ENCODE measurements at places on chromosomes 12 and 14.

GRCh38 chr12:60415351-60415750 is 819.5 kb downstream of the SLC16A7 start:
- no peak for DNase-seq

- no peak for DNase-seq
These were observed 17.1 kb upstream of the DLK1 start for GRCh38 chr14:100709289-100710284.

- DNase-seq = no peak
These were observed 14.7 kb downstream of the PCBP2 start for GRCh38 chr12:53466640-53467039.

GRCh38 chr12:56280849-56281248 is 14.1 kb downstream of the COQ10A start:
- no peak for DNase-seq

- no peak for DNase-seq
These were observed 124.8 kb downstream of the C12orf75 start for GRCh38 chr12:105455261-105455660.

DNA sequence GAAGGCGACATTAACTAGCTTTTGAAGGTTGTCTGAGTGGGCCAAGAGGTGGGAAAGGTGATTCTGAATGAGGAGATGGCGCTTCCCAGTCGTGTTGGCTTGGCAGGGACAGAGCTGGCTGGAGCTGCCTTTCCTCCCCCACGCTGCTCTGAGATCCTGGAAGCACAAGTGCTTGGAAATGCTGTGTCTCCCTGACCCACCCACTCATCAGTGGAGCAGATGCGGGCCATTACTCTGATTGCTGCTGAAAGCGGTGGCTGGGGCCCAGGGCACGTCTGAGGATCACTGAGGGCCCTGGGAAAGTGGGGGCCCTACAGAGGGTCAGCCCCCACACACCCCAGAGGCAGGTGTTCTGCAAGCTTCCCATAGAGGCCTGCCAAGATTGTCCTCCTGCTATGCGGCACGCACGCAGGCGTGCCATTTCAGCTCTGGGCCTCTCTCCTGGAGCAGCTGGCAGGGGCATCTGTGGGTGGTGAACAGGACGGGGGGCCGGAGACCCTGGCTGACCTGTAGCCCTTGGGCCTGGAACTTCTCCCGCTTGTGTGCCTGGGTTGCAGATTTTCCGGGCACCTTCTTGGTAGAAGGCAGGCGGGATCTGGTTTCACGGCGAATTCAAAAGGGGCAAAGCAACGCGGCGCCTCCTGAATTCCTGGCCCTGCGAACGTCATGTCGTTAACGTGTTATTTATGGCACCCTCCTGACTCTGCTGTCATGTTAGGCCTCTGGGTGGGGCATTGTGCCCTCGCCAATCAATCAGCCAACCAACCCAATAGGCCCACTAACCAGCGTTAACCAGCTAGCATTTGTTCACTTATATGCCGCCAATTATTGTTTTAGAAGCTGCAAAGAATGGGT is 133.8 kb upstream of the TBX3 start:
- DNase-seq = no peak

GRCh38 chr14:60643463-60644314 is 5.6 kb downstream of the SIX1 start:
- no peak for DNase-seq

Data from liver (tissue), 10 donors.